ENCODE measurements at places on chromosomes 1 and 21. TPM values are rescaled to one million over a fixed set of nuclear protein-coding genes. Genes with fewer than 3 reads are reported as not detected.

DNA sequence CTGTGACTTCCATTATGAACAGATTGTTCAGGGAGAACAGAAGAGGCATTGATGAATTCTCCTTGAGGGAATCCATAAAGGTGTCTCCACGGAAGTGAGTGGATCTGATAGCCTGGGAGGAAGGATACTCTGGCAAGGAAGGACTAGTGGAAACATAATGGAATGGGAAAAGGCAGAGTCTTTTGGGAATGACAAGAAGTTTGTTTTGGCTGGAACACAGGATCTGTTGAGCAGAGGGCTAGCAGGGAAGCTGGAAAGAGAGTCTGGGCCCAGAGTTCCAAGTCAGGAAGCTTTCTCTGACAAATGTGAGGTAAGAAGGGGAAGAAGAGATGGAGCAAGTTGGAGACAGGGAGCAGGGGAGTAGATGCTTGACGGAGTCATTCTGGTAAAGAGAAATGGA lies 8.1 kb downstream of the ADAMTS5 start:
- peaks cover 1% of the 10 kb centered on the region for H3K4me1 ChIP-seq
- H3K27ac ChIP-seq, result no peak overlapping the region
- no peak overlapping the region for H3K4me3 ChIP-seq
- no peak for DNase-seq
- no peaks in the 10 kb centered on the region for H3K27me3 ChIP-seq

DNA sequence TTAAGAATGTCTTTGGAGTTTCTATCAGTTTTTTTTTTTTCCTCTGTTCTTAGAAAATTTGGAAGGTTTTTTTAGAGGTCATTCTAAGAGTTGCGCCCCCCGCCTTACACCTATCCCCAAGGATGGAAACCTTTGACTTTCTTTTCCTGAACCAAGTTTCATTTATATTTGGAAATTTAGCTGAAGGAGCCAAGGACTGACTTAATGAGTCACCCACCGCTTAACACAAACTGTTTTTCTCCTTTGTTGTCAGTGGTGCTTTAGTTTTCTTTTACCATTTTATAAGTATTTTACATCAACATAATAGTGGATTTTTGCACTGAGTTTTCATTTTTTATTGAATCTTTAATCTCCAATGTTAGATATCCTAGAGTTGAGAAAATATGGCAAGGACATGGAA lies 25.3 kb downstream of the USP25 start:
- no peaks in the 10 kb centered on the region for H3K27me3 ChIP-seq
- peaks cover 10% of the 10 kb centered on the region for H3K4me1 ChIP-seq
- H3K36me3 ChIP-seq, result peaks cover 23% of the 10 kb centered on the region
- no peak overlapping the region for H3K27ac ChIP-seq
- DNase-seq, result no peak

GRCh38 chr1:26359981-26360806 lies 6.3 kb upstream of the CRYBG2 start:
- no peak overlapping the region for H3K27ac ChIP-seq
- peak overlapping the region; percentile 87 for H3K4me3 ChIP-seq
- H3K4me1 ChIP-seq, result peaks cover 3% of the 10 kb centered on the region
- peak; percentile 87 for DNase-seq
- no peaks in the 10 kb centered on the region for H3K36me3 ChIP-seq

B4GALT3 gene
- 33.1 TPM for total RNA-seq

DNA sequence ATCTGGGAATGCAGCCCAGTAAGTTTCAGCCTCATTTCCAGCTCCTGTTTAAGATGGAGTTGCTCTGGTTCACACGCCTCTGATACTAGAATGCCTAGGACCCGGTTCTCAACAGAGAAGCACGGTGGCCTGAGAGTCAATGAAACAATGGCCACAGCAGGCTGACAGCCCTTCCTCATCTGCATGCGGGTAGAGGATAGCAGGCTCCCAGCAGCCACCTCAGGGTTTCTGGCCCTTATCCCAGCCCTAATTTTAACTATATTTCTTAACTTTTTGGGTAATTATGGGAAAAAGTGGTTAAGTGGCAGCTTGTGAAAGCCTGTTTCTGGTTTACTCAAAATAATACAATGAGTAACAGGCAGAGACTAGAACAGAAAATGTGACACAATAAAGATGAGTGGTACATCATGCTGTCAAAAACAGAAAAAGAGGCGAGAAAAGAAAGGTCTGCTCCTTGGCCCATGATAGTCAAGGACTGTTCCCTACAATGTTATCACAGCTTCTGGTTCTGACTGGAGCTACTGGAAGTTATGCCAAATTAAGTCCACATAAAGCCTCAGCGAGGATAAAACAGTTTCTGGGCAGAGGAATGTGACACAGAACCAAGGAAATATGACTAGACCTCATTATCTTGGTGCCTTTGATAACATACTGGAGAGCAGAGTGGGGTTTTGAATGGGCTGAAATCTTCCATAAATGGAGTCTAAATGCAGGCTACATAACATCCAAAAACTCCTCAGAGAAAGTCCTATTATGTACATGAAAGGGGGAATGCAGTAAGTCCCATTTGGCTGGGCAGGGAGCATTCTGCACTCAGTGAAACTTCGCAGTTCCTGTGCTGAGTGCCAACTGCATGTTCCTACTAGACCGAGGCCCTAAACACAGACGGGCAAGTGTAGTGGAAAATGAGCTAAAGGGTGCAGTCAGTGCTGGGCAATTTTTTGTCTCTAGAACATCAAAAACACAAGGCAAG lies 92.1 kb downstream of the NIBAN1 start:
- no peaks in the 10 kb centered on the region for H3K36me3 ChIP-seq
- peaks cover 5% of the 10 kb centered on the region for H3K27me3 ChIP-seq
- no peak overlapping the region for H3K4me3 ChIP-seq
- no peak for DNase-seq
- H3K27ac ChIP-seq, result no peak overlapping the region

SPRR4 gene
- not detected for total RNA-seq

- H3K4me3 ChIP-seq, result peak overlapping the region; percentile 59
- peaks cover 23% of the 10 kb centered on the region for H3K36me3 ChIP-seq
- H3K4me1 ChIP-seq, result 0 out of 2 replicates have a peak, but pooled peaks cover 2% of the 10 kb centered on the region
- no peak overlapping the region for H3K27ac ChIP-seq
- H3K27me3 ChIP-seq, result no peaks in the 10 kb centered on the region
Measured at GRCh38 chr21:38945545-38946245, 140.0 kb downstream of the ETS2 start.

RXRG gene
- total RNA-seq, result not detected

DNA sequence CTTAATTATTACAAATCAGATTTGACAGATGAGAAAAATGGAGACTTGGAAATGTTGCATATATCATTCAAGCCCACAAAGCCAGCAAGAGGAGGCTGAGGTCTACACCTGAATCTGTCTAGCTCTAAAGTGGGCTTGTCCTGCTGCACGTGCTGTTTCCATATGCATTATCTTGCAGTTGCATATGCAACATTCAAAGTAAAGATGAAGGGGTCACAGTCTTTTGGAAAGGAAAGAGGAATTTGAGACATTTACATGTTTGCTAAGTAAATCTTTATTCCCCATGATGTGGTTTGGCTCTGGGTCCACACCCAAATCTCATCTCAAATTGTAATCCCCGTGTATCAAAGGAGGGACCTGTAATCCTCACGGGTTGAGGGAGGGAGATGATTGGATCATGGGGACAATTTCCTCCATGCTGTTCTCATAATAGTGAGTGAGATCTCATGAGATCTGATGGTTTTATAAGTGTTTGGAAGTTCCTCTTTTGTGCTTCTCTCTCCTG lies 98.3 kb downstream of the BACH1 start:
- peaks cover 21% of the 10 kb centered on the region for H3K36me3 ChIP-seq
- DNase-seq, result no peak
- no peaks in the 10 kb centered on the region for H3K4me1 ChIP-seq
- H3K27ac ChIP-seq, result no peak overlapping the region
- H3K4me3 ChIP-seq, result no peak overlapping the region

TMEM222 gene
- total RNA-seq, result 36.8 TPM

SMIM1 gene
- 5.3 TPM for total RNA-seq

GRCh38 chr1:33176362-33176850 lies 5.4 kb downstream of the TRIM62 start:
- 0 out of 2 replicates have a peak, but pooled peaks cover 3% of the 10 kb centered on the region for H3K36me3 ChIP-seq
- H3K4me1 ChIP-seq, result no peaks in the 10 kb centered on the region
- no peak overlapping the region for H3K4me3 ChIP-seq
- no peaks in the 10 kb centered on the region for H3K27me3 ChIP-seq

PTP4A2 gene
- total RNA-seq, result 191 TPM

DDAH1 gene
- total RNA-seq, result 36.3 TPM

- no peaks in the 10 kb centered on the region for H3K27me3 ChIP-seq
- H3K4me1 ChIP-seq, result no peaks in the 10 kb centered on the region
- no peak overlapping the region for H3K4me3 ChIP-seq
Measured at GRCh38 chr1:247180581-247180980, 8.8 kb upstream of the ZNF124 start.

GRCh38 chr21:38965910-38966504 lies 160.3 kb downstream of the ETS2 start:
- no peaks in the 10 kb centered on the region for H3K4me1 ChIP-seq
- peak; percentile 83 for DNase-seq

LCE1F gene
- total RNA-seq, result not detected

DNA sequence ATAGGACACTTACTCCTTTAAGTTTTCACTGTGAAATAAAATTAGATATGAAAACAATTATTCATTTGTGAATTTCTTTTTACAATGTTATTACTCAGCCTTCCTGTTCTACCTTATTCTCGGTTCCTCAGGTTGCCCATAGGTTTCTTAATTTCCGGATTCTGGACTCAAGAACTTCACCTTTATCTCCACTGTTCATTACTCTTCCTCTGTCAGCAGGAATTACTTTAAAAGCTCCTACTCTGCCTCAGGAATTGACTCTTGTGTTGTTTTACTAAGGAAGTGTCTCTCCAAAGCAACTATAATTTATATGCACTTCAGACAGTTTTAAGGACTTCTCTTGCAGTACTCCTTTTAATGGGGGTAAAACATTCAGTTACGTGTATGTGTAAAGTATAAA lies 123.8 kb downstream of the OSBPL9 start:
- no peak overlapping the region for H3K27ac ChIP-seq
- DNase-seq, result no peak
- no peaks in the 10 kb centered on the region for H3K4me1 ChIP-seq
- no peaks in the 10 kb centered on the region for H3K27me3 ChIP-seq

DNA sequence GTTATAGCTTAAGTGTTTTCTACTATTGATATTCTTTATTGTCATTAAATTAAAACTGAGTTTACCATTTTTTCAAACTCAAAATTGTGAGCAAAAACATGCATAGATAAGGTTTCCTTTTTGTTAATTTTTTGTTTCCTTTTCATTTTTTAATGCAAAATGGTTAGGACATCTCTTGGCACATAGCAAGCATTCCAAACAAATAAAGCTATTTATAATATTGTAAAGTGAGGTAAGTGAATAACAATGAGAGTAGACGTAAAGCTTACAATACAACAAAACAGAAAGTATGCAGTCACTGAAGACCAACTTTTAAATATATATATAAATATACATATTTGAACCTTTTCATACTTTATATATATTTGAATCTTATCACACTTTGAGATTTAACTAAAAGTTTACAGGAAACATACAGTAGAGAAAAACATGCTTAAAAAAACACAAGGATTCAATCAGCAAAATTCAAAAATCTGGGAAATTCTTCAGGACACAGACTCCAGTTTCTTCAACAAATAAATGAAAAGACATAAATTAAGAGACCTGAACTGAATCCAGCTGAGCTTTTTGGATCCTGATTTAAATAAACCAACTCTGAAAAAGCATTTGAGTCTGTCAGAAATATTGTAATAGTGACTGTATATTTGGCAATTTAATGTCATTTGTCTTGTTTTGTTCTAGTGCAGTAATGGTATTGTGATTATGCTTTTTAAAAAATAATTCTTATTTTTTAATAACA lies 67.5 kb upstream of the SAMSN1 start:
- peaks cover 9% of the 10 kb centered on the region for H3K4me1 ChIP-seq
- H3K4me3 ChIP-seq, result no peak overlapping the region
- H3K27ac ChIP-seq, result no peak overlapping the region
- no peaks in the 10 kb centered on the region for H3K27me3 ChIP-seq
- DNase-seq, result no peak

FAM72C gene
- 6.0 TPM for total RNA-seq

All from H9 (cell line).